ENCODE measurements at places on chromosomes 11 and 22.

DNA sequence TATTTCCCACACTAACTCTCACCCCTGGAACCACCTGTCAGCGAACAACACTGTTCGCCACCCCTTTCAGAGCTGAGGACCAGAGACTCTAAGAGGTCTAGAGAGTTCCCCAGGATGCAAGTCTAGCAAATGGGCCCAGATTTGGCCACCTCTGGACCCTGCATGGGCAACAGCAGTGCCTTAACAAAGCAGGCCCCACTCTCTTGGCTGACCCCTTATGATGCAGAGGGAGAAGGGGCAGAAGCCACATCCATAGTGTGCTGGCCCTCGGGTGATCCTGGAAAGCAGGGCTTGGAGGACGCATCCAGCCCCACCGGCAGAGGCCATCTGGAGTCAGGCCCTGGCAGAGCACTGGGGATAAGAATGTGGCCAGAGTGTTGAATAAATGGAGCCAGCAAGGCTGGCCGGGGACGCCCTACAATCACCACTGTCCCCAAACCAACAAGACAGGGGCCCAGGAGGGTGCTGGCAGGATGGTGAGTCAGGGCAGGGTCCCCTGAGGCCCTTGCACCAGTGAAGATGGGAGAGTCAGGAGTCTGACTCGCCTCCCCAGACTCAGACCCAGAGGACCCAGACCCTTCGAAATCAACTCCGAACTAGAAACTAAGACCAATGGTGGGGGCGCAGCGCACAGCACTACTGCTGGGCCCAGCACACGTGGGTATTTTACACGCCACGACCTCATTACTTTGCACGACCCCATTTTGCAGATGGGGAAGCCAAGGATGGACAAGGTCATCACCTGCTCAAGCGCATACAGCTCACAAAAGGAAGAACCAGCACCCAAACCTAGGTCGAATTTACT lies 6.5 kb downstream of the CSNK1E start:
- no peak for DNase-seq

- DNase-seq, result no peak
Measured at GRCh38 chr11:6269994-6270393, 10.4 kb downstream of the CCKBR start.

DNA sequence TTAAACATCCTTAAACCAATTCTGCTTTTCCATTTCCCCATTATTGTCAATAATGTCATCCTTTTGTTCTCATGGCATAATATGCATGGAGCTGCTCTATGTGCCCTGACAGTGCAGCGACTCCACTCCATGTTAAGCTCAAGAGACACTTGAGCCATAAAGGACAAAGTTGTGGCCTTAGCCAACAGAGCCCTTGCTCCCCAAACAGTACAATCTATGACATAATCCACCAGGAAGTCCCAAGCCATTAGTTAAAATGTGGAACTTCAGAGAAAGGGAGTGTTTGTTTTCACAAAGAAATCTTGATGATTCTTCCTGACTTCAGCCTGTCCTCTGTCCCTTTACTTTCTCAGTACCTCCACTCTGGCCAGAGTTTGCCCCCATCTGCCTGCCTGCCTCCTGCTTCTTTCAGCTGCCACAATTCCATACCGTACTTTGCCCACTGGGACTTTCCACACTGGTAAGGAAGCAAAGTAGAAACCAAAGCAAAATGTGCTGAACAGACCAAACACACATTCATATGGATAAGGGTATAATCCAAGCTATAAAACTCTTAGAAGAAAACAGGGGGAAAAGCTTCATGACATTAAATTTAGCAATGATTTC lies 46.3 kb upstream of the ZC3H12C start:
- DNase-seq, result no peak

- no peak for DNase-seq
Measured at GRCh38 chr11:86699040-86699791, 26.8 kb upstream of the ME3 start.

GRCh38 chr22:39563571-39564428 lies 6.8 kb upstream of the CACNA1I start:
- DNase-seq, result no peak

GRCh38 chr11:104098132-104098531 lies 61.7 kb downstream of the DDI1 start:
- DNase-seq, result no peak

DNA sequence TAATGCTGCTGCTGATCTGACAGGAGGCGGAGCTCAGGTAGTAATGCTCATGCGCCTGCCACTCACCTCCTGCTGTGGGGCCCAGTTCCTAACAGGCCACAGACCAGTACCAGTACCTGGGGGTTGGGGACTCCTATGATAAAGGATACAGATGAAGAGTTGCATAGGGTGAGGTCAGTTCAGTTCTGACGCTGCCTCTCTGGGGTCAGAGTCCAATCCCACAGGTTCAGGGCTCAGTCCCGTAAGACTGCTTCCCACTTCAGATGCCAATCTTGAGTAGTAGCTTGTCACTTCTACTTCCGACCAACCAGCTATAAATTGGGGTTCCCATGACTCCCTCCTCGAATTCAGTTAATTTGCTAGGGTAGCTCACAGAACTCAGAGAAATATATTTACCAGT lies 8.6 kb downstream of the ASRGL1 start:
- no peak for DNase-seq

- no peak for DNase-seq
Measured at GRCh38 chr11:84316866-84317555, 1030.8 kb upstream of the CCDC90B start.

DNA sequence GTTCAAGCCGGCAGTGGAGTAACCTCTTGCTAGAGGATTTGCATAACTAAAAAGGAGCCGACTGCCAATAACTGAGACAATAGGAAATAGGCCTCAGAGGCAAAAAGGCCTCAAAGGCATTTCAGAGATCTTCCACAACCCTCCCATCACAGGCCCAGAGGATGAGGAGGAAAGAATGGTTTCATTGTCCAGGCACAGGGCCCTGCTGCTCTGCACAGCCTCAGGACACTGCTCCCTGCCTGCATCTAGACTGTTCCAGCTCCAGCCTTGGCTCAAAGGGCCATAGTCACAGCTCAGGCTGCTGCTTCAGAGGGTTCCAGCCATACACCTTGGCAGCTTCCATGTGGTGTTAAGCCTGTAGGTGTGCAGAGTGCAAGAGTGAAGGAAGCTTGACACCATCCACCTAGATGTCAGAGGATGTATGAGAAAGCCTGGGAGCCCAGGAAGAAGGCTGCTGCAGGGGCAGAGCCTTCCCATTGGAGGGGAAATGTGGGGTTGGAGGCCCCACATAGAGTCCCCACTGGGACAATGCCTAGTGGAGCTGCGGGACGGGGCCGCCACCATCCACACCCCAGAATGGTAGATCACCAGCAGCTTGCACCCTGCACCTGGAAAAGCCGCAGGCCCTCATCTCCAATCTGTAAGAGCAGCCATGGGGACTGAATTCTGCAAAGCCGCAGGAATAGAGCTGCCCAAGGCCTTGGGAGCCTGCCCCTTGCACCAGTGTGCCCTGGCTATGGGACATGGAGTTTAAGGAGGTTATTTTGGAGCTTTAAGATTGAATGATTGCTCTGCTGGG lies 8.2 kb upstream of the LRP5 start:
- no peak for DNase-seq

GRCh38 chr11:63493127-63493526 lies 2.2 kb upstream of the PLAAT5 start:
- no peak for DNase-seq

- DNase-seq, result no peak
Measured at GRCh38 chr11:127470306-127470884, 469.8 kb upstream of the KIRREL3 start.

DNA sequence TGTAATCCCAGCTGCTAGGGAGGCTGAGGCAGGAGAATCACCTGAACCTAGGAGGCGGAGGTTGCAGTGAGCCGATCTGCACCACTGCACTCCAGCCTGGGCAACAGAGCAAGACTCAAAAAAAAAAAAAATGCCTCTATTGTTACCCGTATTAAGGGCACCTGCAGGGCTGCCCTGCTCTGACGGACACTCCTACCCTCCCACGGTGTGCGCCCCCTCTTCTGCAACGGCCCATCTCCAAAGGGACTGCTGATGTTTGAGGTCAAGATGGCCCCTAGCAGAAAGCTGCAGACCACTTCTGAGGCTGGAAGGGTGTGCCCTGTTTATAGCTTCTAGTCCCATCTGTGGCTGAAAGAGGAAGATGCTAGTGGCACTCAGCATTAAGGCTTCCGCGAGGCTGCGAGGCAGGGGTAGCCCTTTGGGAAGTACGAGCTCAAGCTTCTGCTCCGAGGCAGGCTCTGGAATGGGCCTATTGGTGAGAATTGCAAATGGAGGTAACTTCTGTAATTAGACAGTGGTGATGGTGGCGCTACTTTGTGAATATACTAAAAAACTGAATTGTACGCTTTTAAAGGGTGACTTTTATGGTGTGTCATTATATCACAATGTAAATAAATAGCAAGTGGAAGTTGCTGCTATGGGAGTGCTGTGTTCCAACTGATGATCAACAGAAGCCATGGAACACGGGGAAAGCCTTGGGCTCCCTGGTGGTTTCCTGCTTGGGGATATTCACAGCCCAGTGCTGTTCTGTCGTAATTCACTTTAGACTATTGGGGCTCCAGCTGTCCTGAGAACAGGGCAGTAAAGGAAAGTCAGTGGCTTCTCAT lies 24.3 kb downstream of the ARFGAP2 start:
- DNase-seq, result no peak
